ENCODE measurements at places on chromosomes 16 and 17.

DNA sequence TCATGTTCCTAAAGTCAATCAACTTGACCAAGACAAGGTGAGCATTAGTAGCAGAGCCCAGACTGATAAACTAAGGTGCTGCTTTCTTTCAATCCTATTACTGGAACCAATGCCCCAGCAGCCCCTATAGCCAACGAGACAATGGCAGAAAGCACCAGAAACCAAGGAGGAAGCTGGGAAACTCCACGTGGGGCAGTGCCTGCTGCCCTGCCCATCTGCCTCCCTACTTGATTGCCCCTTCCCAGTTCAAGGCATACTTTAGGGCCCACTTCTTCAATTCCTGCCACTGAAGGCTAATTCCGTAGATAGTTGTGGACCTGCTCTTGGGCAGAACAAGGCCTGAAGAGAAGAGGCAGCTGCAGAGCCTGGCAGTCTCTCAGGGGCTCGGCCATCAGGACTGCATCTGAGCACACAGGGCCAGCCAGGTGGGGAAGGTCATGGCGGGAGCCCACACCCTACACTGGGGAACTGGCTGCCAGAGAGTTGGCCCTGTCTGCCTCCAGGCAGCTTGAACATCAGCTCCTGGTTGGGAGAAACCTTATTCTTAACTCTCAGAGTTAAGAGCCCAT is 30.9 kb downstream of the WSB1 start:
- no peak for DNase-seq

- DNase-seq, result no peak
Measured at GRCh38 chr16:69195369-69196029, 8.5 kb downstream of the SNTB2 start.

DNA sequence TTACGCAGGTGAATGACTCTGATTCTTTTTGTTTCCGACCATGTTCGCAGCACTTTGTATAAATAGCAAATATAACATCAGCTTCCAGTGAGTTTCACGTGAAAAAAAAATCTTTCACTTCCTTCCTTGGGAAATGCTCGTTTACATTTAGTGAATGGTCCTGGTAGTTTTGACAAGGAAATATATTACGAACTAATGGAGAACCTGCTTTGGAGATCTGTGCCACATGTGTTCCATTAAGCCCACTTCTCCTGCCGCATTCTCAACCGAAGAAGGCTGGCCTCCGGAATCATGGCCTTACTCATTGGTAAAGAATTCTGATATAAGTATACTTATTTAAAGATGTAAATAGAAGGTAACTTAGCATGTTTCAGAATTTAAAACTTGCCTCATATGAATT is 3.6 kb downstream of the CRAMP1 start:
- DNase-seq, result no peak

GRCh38 chr17:41724476-41725050 is 9.9 kb downstream of the HAP1 start:
- DNase-seq, result no peak

GRCh38 chr17:20300436-20300934 is 166.9 kb downstream of the LGALS9B start:
- no peak for DNase-seq

- no peak for DNase-seq
Measured at GRCh38 chr16:84502581-84502980, 1.9 kb downstream of the MEAK7 start.

DNA sequence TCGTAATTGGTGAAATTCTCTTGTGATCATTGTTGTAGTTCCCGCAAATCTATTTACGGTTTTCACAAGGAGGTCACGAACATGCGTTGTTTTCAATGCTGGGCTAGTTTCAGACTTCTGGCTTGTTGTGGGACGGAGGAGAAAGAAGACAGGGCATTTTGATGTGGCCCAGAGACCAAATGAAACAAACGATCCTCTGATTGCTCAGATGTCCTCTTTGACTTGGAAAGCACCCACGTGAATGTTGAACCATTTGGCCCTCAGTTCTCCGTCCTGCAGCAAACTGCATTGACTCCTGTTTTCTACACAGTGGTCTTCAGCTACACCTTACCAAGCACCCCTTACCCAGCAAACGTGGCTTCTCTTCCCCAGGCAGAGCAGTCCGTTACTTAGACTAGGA is 391.0 kb downstream of the WWOX start:
- no peak for DNase-seq

GRCh38 chr16:15782573-15783365 is 74.1 kb downstream of the MYH11 start:
- DNase-seq, result no peak

- DNase-seq, result no peak
Measured at GRCh38 chr16:48350736-48351135, 34.5 kb downstream of the SIAH1 start.

Measured in GM06990 (cell line).